GM13976 (cell line): ENCODE measurements at places on chromosomes 4 and X.
A peak's percentile ranks its signal among the peaks of the same experiment; 100 is the strongest.

- no peak for DNase-seq
Measured at GRCh38 chr4:174273930-174274329, 9.5 kb downstream of the FBXO8 start.

DNA sequence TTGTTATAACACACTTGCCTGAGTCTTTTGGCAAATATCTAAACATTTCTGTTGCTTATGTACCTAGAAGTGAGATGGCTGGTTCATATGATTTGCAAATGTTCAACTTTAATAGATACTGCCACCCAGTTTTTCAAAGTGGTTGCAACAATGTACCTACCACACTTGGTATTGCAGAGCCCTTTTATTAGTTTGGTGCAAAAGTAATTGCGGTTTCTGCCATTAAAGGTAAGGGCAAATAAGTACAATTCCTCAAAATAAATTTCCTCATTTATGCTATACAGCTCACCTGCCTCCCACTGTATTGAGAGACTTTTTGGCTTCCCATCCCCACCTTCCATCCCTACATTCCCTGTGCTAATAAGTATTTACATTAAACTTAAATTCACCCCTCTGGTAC lies 47.7 kb upstream of the COL25A1 start:
- no peak for DNase-seq

GRCh38 chr4:101229116-101229515 lies 118.2 kb downstream of the PPP3CA start:
- DNase-seq = no peak

DNA sequence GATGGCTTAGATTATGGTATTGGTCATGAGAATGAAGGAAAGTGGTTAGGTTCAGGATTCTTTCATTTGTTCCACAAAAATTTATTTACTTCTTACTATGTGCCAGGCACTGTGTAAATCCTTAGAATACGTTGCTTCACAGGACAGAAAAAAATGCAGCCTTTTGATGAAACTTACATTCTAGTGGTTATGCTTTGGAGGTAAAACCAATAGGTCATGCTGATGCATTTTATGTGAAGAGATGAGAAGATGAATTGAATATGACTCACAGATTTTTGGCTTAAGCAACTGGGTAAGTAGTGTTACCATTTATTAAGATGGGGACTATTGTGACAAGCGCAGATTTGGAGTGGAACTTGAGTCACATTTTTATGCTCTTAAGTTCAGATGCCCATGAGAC lies 165.3 kb downstream of the GLRA2 start:
- no peak for DNase-seq

DNA sequence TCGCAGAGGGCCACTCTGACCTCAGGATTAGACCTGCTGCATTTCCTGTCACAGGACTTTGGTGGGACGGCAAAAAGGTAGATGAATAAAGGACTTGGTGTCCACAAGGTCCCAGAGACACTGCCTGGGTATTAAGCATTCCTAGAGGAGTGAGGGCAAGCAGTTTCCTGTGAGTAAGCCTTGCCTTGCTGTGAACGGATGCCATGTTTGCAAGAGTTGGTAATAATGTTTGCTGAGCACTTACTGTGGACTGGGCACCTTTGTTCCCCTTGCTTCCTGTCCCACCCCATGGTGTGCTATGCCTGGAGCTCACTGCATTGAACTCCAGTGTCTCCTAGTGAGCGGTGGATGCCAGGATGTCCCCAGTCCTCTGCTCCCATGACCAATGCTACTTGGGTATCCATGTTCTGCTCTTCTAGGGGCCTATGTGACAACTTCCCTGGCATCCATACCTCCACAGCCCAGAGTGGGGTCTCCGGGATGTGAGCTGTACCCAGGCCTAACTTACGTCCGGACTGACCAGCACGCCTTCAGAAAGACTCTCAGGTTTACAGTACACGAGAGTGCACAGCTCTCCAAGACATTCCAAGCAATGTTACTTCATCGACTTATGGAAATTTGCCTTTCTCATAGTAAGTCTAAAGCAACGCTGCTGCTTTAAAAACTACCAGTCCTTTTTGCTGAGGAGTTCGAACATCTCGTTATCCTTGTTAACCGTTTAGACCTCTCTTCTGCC lies 95.5 kb upstream of the MSX1 start:
- no peak for DNase-seq

GRCh38 chr4:34000356-34000755 lies 2244.0 kb downstream of the ARAP2 start:
- DNase-seq = no peak

GRCh38 chrX:118484216-118484903 lies 11.3 kb upstream of the DOCK11 start:
- DNase-seq = no peak

DNA sequence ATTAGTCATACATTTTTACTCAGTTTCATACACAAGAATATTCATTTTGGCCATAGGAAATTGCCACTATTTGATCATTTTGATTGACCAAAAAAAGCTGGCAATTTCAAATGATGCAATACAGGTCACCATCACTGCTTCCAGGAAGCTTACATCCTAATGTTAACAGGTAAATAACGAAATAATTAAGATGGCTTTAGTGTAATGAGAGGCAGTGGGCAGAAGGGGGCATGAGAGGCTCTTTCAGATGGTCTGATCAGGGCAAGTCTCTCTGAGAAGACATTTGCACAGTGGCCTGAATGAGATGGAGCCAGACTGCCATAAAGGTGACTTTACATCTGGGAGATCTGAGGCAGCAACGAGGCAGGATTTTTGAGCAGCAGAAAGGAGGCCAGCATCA lies 170.7 kb downstream of the SLIT2 start:
- DNase-seq = no peak

DNA sequence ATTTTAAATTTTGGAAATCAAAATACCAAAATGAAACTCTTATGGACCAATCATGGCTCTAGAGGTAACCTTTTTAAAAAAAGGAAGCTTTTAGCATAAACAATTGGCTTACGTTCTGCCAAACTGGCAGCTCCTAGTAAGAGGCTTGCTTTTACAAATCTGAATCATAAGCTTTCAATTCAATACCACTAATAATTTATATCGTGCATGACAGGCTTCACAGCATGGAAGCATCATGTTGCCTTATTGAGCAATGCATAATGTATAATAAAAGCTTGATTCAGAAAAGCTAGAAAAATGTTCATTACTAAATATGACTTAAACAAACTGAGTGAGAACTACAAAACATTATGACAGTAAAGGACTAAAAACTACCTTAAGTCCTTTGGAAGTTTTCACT lies 280.9 kb downstream of the IQCM start:
- no peak for DNase-seq

- DNase-seq = no peak
Measured at GRCh38 chr4:93182722-93183121, 645.8 kb upstream of the ATOH1 start.

DNA sequence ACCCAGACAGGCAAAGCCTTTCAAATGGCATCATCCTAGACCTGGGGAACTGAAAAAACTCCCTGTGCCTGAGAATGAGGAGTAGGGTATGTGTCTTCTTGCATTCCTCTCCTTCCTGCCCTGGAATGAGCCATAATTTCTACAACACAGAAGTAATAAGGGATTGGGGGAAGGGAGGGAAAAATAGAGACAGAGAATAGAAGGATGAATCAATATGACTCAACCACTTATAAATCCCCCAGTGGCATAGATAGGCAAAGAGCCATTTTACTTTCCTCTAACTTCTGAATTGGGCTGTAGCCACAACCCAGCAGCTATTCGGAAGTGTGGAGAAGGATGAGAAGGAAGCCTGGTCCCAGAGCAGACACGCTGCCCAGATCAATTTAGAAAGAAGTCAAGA lies 99.9 kb downstream of the NHS start:
- no peak for DNase-seq

DNA sequence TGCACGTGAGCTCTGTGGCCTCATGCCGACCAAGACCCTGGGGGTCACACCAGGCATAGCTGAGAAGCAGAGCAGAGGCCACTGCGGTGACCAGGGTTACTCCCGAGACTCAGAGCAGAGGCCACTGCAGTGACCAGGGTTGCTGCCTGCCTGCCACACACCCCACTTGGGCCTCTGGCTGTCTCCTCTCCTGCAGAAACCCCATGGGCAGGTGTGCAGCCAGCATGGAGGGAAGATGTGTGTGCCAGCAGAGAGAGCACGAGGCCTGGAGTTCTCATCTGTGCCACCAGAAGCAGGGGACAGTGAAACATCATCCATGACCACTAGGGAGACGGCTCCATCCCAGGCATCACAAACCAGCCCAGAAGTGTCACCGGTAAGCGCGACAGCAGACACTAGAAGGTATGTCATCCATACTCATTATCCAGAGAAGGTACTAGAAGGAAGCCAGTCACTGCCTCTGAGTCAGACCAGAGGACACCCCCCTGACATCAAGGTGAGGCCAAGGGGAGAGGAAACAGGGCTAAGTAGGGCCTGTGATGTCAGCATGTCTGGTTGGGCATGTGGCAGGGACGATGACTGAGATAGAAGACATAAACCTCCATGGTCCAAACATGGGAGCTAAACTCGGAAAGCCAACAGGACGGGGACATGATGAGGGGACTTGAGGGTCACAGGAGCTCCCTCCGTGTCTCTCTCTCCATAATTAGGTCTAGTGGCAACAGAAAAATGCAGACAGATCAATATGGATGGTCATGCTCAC lies 24.2 kb upstream of the SPON2 start:
- peak; percentile 22 for DNase-seq

- no peak for DNase-seq
Measured at GRCh38 chrX:53724872-53725271, 38.4 kb upstream of the HUWE1 start.

- DNase-seq = no peak
Measured at GRCh38 chrX:63299596-63299995, 51.5 kb downstream of the SPIN4 start.

- DNase-seq = no peak
Measured at GRCh38 chrX:42597481-42597880, 180.5 kb downstream of the PPP1R2C start.

DNA sequence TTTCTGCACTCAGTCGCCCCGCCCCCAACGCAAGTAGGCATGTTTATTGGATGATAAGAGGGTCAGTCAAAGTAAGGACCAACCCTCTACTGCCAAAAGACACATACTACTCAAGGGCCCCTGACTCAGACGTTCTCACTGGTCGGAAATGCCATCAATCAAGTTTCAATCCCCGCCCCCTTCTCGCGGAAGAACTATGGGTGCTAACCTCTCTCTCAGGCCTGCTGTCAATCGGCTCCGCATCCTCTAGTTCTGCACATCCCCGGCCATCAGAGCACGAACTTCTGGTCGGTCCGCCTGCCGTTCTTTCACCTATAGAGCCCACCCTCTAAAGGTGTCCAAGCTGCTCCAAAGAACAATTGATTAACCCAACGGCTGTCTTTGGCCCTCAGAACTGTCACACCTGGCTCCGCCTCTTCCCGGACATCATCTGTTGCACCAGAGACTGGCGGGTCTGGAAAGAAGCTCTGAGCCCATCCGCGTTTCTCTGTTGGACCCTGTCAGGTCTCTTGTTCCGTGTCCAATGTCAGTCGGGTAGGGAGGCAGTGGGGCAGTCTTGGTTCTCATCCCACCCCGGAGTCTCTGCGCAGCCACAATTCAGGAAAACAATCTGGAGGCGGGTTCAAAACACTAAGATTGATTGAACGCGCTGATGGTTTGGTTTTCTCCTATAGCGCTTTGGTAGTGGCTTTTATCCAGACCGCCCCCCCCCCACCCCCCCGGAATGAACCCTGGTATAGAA lies 15.2 kb downstream of the NDUFB11 start:
- peak; percentile 87 for DNase-seq

- DNase-seq = no peak
Measured at GRCh38 chrX:2954541-2954940, 25.4 kb upstream of the ARSD start.
